ENCODE measurements at places on chromosomes 6 and 20. TPM values are rescaled to one million over a fixed set of nuclear protein-coding genes. Genes with fewer than 3 reads are reported as not detected.

Gene SIRPB2
- total RNA-seq, result 53.7 TPM

Gene GINS1
- total RNA-seq, result 0.57 TPM

Gene FAM217A
- not detected for total RNA-seq

Gene SPATS1
- not detected for total RNA-seq

Gene HAO1
- not detected for total RNA-seq

Gene ZSCAN23
- 2.2 TPM for total RNA-seq

Gene EPHA7
- 1.1 TPM for total RNA-seq

Gene FKBP1A
- total RNA-seq, result 257 TPM

Gene HLA-DQA1
- 6.6 TPM for total RNA-seq

Gene PRDM13
- not detected for total RNA-seq

Gene OOEP
- total RNA-seq, result not detected

Gene SPAG4
- total RNA-seq, result not detected

Gene HLA-G
- total RNA-seq, result not detected

Gene TRIM31
- total RNA-seq, result not detected

Gene LRRC73
- total RNA-seq, result 0.33 TPM

Gene RANBP9
- total RNA-seq, result 35.2 TPM

Gene PLCB4
- total RNA-seq, result 6.8 TPM

Gene LTA
- not detected for total RNA-seq

Gene RIMS1
- 0.85 TPM for total RNA-seq

Gene PNPLA1
- total RNA-seq, result not detected

Gene C20orf141
- not detected for total RNA-seq

Gene ZFP57
- total RNA-seq, result 1.0 TPM

Gene EYA2
- total RNA-seq, result 1.3 TPM

Gene PPP1R16B
- total RNA-seq, result 37.3 TPM

Gene DPPA5
- total RNA-seq, result not detected

Gene GMPR
- 3.2 TPM for total RNA-seq

Gene CITED2
- 117 TPM for total RNA-seq

Gene PGC
- total RNA-seq, result not detected

Gene CBLN4
- total RNA-seq, result not detected

Gene SIGLEC1
- 47.8 TPM for total RNA-seq

Gene ARFGEF3
- 3.0 TPM for total RNA-seq

Gene BNIP5
- not detected for total RNA-seq

Gene TBX18
- 28.2 TPM for total RNA-seq

Gene HLA-DPB1
- 43.9 TPM for total RNA-seq

Gene STK4
- 71.4 TPM for total RNA-seq

Gene STMND1
- not detected for total RNA-seq

Gene GRM1
- total RNA-seq, result not detected

Gene DNAH8
- total RNA-seq, result not detected

Gene VNN1
- 41.6 TPM for total RNA-seq

Gene BPIFB2
- not detected for total RNA-seq

Gene CEP250
- 31.6 TPM for total RNA-seq

Gene CALHM4
- total RNA-seq, result not detected

Gene COL21A1
- total RNA-seq, result 28.3 TPM

Gene TMEM244
- not detected for total RNA-seq

Gene MMP24
- 1.3 TPM for total RNA-seq

Gene NUS1
- 30.8 TPM for total RNA-seq

Gene REM1
- 5.3 TPM for total RNA-seq

Gene GFRAL
- total RNA-seq, result not detected

Gene GSTA1
- total RNA-seq, result not detected

Gene HLA-DQB2
- not detected for total RNA-seq

Gene SLC22A23
- 12.2 TPM for total RNA-seq

Gene EIF6
- 72.5 TPM for total RNA-seq

Gene LY6G6F
- not detected for total RNA-seq

All from subcutaneous adipose tissue (tissue), 4 donors.